ENCODE measurements at places on chromosomes 4 and X.

DNA sequence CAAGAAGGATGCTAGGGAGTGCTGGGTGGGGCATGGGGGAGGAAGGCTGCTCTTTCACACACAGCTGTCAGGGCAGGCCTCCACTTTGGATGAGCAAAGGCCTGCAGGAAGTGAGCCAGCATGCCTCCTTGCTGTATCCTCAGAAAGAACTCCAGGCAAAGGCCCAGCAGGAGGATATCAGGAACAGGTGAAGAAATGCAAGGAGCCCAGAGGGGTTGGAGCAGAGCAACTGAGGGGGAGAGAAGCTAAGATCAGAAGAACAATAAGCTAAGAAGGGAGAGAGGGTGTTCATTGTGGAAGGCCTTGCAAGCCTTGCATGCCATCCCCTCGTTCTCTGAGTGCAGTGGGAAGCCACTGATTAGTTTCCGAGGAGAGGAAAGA, 115.1 kb downstream of the CAMK2D start:
- peak; percentile 38 for DNase-seq

GRCh38 chr4:37749398-37749988, 63.3 kb upstream of the RELL1 start:
- DNase-seq = no peak

DNA sequence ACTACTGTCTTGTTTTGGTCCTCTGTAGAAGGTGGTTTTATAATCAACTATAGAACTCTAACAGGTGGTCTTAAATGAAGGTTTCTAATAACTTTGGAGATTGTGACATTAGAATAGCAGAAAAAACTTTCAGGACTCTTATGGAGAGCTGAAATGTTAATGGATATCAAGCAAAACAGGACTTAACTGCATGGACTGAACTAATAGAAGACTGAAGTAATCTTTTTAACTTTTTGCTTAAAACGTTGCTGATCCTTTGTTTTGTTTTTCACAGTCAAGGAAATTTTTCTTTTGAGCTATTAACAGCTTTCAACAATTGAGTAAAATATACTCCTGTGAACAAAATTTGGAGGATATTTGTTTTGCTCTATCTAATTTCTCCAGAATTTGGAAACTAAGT, 17.2 kb downstream of the NXT2 start:
- no peak for DNase-seq

GRCh38 chrX:112587194-112587593, 92.5 kb downstream of the LHFPL1 start:
- no peak for DNase-seq

DNA sequence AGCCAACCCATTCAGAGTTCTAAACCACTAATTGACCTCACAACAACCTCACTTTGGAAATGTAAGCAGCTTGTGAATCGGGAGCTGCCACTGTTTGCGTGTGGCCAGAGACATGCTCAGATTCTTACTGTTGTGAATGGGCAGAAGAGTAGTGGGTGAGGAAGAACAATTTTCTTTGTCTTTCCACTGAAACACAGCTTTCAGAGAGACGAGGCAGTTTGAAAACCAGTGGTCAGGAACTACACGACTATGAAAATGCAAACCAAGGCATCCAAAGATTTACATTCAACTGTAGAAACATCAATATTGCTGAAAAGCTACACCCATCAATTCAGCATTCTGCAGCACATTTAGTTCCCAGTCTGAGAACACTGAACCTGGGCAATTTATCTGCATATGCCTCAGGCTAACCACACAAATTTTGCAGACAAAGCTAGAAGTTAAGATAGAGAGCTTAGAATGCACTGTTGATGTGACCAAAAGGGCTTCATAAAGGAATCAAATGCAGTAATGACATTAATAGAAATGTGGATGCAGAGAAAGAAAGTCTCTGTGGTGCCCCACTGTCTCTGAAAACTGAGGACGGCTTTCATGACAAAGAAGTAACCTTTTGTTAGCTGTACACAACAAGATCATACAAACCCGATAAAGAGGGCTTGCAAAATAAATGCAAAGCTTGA, 134.3 kb downstream of the APBB2 start:
- DNase-seq = no peak

- DNase-seq = no peak
Observed at GRCh38 chr4:184282251-184282713, 64.6 kb upstream of the ENPP6 start.

DNA sequence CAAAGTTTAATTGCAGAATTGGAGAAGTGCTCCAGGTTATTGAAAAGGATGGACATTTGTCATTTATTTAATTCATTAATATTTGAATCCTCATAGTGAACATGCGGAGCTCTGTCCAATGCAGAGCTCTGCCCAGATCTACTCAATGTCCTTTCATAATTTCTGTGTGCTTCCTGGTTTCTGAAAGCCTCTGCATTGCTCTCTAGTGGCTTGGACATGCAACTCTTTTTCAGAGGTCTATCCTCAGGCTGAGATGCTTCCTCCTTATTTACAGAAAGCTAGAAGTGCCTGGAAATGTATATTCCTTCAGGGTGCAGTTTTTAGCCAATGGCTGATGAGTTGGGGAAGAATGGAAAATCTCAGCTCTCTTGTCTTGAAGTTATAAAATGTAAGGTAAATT, 786.1 kb upstream of the AADAT start:
- DNase-seq = no peak

- DNase-seq = no peak
Observed at GRCh38 chrX:41718481-41719235, 5.3 kb upstream of the GPR82 start.

- DNase-seq = no peak
Observed at GRCh38 chrX:48076343-48076742, 4.9 kb upstream of the ZNF630 start.

DNA sequence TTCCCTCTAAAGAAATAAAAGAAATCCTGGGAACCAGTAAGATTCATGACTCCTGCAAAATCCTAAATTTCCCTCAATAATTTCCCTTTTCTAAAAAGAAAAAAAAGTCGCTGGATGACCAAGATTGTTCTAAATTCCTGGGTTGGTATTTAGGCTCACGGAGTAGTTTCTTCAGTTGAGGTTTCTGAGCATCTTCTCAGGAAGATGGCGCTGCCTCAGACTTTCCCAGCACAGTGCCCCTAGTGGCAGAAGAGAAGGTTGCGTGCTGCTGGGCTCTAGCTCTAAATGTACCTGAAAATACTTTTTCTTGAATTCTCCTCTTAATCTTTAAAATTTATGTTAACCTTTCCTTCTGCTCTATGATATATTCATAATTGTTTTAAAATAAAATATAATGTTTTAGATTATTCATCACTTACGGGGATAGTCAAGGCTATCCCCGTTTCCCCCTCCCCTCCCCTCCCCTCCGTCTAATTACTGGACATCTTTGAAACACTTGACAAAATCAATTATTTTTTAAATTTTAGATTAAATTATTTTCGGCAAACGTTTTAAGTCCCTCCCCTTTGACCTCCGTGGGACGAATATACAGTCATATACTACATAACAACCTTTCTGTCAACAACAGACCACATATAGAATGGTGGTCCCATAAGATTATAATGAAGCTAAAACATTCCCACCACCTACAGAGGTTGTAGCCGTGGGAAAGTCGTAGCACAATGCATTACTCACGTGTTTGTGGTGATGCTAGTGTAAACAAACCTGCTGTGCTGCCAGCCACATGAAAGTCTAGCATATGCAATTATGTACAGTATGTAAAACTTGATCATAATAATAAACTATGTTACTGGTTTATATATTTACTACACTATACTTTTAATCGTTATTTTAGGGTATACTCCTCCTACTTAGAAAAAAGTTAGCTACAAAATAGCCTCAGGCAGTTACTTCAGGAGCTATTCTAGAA, 41.0 kb upstream of the GATB start:
- peak; percentile 40 for DNase-seq

DNA sequence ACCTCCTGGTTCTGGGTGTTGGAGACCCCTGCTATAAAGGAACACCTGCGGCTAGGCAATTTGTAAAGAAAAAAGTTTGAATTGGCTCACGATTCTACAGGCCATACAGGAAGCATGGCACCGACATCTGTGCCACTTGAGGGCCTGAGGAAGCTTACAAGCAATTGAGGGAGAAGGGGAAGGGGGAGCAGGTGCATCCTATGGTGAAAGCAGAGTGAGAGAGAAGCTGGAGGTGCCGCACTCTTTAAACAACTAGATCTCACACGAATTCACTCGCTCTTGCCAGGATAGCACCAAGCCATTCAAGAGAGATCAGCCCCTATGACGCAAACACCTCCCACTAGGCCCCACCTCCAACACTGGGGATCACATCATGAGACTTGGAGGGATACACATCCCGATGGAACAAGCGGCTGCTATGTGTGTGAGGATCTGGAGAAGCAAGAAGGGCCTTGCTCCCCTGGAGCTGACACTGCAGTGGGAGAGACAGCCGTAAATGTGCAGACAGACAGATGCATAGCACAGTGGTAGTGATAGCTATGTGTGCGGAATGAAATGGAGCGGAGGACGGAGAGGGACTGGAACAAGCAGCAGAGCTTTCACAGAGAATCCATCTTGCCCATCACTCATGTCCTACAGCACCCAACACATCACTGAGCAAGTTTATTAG, 60.7 kb upstream of the HELT start:
- no peak for DNase-seq

- DNase-seq = no peak
Observed at GRCh38 chrX:130877892-130878341, 25.1 kb downstream of the ENOX2 start.

DNA sequence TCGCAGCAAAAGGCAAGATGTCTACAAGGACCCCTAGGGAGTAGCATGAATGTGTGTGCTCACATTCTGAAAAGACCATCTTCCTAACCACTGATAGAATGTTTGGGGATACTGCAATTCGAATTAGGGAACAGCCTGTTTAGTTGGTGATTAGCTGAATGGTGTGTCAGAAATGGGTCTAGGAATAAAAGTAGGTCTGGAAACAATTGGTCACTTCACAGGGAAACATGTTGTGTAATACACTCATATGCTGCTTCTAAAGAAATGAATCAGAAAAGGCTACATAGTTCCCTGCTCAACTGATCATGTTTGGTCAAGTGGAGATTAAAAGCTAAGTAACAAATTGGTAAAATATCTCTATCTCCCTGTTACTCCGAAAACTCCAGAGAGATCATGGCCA, 2362.4 kb upstream of the TENM3 start:
- peak; percentile 7 for DNase-seq

DNA sequence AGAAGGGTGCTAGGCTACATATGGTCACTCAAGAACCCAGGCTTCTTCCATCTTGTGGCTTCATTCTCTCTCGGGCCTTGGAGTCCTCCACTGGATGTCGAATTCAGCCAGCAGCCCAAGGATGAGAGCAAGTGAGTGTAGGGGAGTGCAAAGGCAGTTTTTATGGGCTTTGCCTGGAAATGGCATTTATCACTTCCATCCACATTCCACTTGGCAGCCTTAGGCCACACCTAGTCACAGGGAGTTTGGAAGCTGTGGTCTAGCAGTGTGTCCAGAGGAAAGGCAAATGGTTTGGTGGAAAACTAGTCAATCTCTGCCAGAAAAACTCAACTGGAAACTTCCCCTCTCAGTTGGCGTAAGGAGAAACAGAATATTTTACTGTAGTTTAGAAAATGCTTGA, 59.0 kb downstream of the NHS start:
- no peak for DNase-seq

- DNase-seq = peak; percentile 82
Observed at GRCh38 chr4:151227731-151228130, 49.2 kb upstream of the PRSS48 start.

- DNase-seq = peak; percentile 25
Observed at GRCh38 chrX:13651150-13651549, 1.8 kb upstream of the TCEANC start.

- no peak for DNase-seq
Observed at GRCh38 chrX:19003756-19004155, 19.8 kb upstream of the PHKA2 start.

GRCh38 chr4:173827707-173828106, 297.7 kb upstream of the HAND2 start:
- DNase-seq = no peak

DNA sequence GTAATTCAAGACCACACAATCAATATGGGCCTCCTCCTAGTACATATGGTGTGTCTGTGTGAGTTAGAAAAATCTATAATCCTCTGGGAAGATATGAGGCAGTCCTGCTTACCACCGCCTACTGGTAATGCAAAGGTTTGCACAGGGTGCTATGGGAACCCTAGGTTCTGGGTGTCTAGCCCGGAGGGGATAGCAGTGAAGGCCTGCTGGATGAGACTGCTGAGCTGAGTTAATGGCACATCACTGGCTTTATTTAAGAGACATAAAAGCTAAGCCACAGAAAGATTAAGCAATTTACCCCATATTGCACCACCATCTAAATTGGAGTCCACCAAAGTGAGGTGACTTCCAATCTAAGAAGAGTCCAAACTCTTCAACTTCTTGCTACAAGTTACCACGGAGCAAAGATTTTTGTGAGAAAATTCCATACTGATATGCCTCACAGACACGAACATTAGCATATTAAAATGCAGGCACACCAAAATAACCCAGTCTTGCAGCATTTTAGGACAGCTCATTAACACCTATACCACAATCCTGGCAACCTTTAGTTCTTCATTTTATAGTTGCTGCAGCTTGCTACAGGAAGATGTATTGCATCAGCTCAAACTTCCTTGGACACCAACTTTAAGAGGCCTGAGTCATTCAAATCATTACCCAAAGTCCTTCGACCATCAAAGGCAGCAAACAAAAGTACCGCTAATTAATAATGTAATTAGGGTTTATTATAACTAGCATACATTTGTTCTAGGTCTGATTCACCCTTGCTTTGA, 13.7 kb downstream of the DGKK start:
- peak; percentile 0 for DNase-seq

GRCh38 chrX:41684138-41684537, 4.6 kb upstream of the GPR34 start:
- DNase-seq = no peak

DNA sequence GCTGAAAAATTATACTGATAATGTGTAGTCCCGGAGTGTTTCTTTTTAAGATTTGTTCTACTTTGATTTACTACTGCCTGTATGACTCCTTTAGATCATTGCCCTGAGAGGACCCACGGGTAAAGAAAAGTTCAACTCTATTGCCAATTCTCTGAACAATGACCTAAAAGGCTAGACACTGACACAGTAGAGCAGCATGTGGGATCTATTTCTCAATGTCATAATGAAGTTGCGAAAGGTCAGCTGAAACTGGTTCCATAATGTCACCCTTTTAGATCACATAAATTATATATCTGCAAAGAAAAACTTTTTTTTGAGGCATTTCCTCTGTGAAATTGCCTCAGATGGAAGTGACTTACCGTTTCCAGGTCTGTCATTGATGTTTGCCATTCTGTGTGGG, 67.4 kb downstream of the GLRB start:
- DNase-seq = peak; percentile 17

DNA sequence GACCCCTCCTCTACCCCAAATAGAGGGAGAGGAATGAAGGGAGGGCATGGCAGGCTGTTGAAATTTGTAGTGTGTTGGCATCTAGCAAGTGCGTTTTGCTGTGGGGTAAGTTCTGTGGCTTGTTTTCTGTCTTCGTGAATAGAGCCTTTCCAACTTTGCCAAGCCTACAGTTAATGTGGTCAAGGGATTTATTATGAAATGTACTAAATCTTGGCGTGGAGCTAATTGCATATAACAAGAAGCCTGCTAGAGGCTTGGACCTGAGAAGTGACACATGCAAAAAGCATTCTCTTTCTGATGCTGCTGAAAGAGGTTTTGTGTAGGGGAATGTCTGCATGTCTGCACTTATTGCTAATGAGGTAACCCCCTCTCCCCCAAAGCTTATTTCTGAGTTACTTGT, 132.2 kb downstream of the BMPR1B start:
- DNase-seq = peak; percentile 86

- no peak for DNase-seq
Observed at GRCh38 chr4:79907001-79907400, 166.0 kb downstream of the ANTXR2 start.

All from fibroblast of skin of right biceps (primary cell).